ENCODE measurements at places on chromosomes 2 and 18.

DNA sequence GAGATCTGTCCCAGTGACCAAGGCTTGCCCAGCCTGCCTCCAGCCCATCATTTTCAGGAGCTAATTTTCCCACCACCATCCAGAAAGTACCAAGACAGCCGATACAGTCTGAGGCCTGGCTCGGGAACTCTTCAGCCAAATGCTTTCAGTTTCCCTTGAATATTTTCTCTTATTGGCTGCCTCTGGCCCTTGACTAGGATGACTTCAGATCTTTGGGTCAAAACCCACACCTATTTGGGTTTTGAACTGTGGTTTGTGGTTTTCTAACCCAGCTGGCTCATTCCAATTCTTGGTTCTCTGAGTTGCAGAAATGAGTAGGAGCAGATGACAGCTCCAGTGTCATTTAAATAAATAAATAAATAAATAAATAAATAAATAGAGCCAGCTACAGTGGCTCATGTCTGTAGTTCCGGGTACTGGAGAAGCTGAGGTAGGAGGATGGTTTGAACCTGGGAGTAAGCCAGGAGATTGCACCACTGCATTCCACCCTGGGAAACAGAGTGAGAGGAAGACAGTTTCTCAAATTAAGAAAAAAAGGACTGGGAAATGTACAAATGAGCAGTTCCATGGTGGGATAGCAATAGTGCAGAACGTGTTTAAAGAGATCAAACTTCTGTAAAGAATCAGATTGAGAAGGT is 465.0 kb upstream of the SOX11 start:
- no peak overlapping the region for H3K27ac ChIP-seq
- no peak for DNase-seq
- H3K4me3 ChIP-seq: no peak overlapping the region
- no peaks in the 10 kb centered on the region for H3K4me1 ChIP-seq

- no peak overlapping the region for H3K4me3 ChIP-seq
- no peaks in the 10 kb centered on the region for H3K36me3 ChIP-seq
- H3K4me1 ChIP-seq: peaks cover 11% of the 10 kb centered on the region
- DNase-seq: no peak
- H3K27ac ChIP-seq: no peak overlapping the region
Observed at GRCh38 chr2:231397928-231398294, 2.4 kb downstream of the B3GNT7 start.

DNA sequence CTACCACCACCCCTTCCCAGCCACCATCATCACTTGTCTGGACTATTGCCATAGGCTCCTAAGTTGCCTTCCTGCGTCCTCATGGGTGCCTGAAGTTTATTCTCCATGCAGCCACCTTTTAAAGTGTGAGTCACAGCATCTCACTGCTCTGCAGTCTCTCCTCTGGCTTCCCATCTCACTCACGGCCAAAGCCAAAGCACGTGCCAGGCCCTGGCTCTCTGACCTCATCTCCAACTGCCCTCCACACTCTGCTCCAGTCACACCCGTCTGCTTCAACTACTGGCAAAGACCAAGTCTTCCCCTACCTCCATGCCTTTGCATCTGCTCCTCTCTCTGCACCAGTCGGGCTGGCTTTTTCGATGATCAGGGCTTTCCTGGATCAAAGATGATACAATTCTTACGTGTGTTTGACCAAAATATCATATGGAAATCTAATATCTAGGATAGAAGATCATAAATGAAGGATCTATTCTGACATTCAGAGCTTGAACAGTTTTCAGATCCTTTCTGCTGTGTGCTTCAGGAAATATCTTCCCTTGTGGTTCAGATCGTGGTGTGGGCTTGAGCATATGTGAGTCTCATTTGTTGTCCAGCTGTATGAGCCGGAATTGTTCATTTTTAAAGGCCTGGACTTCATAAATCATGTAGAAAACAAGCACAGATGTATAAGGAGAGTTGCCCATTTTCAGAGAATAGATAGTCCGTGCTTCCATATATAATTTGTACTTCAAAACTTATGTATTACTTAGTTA is 175.6 kb downstream of the PRKCE start:
- no peaks in the 10 kb centered on the region for H3K36me3 ChIP-seq
- H3K4me3 ChIP-seq: no peak overlapping the region
- H3K27me3 ChIP-seq: no peaks in the 10 kb centered on the region
- H3K27ac ChIP-seq: no peak overlapping the region
- H3K4me1 ChIP-seq: no peaks in the 10 kb centered on the region
- DNase-seq: no peak

GRCh38 chr2:54722641-54723040 is 821 bp upstream of the EML6 start:
- no peak overlapping the region for H3K27ac ChIP-seq
- no peak for DNase-seq
- H3K36me3 ChIP-seq: no peaks in the 10 kb centered on the region

DNA sequence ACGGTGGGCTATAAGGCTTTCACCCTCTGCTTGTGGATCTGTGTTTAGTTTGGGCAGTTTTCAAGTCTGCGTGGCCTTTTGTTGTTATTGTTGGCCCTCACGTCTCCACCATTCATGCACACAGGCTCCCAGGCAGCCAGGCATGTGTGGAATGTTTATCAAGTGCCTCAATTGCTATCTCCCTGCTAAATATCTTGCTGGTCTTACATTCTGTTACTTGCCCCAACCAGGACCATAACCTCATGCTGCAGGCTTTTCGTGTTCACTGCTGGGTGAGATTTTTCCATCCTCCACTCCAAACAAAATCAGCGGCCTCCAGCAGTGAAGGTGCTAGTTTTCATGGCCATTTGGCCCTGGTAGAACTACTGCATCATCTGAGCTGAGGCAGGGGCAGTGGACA is 63.0 kb upstream of the DSC1 start:
- H3K27me3 ChIP-seq: no peaks in the 10 kb centered on the region
- no peaks in the 10 kb centered on the region for H3K4me1 ChIP-seq
- H3K4me3 ChIP-seq: no peak overlapping the region
- DNase-seq: no peak
- H3K27ac ChIP-seq: no peak overlapping the region
- no peaks in the 10 kb centered on the region for H3K36me3 ChIP-seq

DNA sequence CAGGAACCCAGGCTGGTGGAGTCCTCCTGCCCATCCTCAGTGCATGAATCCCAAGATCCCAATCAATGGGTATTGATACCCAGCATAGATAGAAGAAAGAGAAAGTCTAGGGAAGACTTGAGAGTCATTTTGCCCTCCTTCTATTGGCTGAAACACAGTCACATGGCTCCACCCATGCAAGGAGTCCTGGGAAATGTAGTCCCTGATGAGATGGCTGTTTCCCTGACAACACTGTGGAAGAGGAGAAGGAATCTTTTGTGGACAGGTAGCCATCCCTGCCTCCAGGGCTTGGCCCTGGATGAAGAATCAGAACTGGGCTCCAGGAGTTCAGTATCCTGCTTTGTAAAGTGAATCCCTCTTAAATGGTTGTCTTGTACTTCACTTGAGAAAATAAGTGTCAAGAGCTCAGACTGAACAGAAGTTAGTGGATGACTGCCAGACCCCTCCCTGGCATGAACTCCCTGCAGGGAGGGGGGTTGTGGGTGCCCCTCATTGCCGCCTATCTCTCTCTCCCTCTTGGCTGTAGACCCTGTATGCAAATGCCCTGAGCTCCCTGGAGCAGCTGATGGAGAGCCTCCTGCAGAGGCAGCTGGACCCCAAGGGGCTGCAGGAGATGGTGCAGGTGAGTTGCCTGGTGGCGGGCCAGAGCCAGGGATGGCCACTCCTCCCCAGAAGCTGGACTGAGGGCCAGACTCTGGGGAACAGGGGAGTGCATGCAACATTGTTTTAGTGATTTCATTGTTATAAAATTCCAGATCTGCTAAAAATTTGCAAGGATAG is 36.1 kb downstream of the MROH2A start:
- DNase-seq: no peak
- no peaks in the 10 kb centered on the region for H3K4me1 ChIP-seq
- no peaks in the 10 kb centered on the region for H3K36me3 ChIP-seq
- no peaks in the 10 kb centered on the region for H3K27me3 ChIP-seq
- H3K4me3 ChIP-seq: no peak overlapping the region
